CD8-positive, alpha-beta T cell (primary cell): ENCODE measurements at places on chromosomes 3 and 15.

- no peak for DNase-seq
These were observed 21.4 kb upstream of the LEO1 start for GRCh38 chr15:51992953-51993352.

DNA sequence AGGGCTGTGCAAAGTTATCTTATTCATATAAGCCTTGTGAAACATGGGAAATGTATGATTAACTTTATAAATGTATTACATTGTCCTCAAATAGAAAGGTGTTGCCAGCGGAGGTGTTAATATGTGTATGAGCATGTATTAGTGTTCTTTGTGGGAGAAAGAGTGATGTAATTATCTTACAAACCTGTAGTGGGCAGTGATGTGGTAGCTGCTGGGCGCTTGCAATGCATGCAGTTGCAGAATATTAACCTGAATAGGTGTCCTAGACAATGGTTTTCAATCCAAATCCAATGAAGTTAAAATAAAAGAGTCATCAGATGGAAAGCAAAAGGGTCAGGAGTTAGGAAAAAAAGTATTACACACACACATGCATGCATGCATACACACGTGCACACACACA is 881.3 kb upstream of the CADM2 start:
- no peak for DNase-seq

DNA sequence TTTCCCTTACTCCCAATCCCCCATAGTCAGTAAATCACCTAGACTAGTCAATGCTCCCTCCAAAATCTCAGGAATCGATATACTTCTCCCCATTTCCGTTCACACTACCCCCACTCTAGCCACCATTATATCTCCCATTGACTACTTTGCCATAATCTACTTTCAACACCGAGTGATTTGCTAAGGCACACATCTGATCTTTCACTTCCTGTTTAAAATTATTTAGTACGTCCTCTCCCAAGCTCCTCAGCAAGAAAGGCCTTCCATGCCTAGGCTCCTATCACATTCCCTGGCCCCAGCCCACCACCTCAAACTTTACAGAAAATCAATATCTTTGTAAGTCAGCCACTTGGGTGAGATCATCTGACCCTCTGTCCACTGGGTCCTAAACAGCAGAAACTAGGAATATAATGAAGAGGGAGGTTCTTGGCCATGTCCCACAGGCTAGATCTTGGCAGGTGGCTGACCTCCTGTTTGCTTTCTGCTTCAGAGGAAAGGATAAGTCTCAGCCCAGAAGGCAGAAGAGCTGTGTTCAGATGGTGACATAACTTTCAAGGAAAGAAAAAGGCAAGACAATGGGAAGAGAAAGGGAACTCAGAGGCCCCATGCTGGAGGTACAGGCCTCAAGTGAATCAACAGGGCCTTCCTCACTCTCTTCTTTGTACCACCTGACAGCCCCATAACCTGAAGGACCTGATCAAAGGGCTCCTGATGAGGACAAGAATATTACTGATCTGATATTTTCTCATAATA is 103.0 kb downstream of the RPL22L1 start:
- no peak for DNase-seq

DNA sequence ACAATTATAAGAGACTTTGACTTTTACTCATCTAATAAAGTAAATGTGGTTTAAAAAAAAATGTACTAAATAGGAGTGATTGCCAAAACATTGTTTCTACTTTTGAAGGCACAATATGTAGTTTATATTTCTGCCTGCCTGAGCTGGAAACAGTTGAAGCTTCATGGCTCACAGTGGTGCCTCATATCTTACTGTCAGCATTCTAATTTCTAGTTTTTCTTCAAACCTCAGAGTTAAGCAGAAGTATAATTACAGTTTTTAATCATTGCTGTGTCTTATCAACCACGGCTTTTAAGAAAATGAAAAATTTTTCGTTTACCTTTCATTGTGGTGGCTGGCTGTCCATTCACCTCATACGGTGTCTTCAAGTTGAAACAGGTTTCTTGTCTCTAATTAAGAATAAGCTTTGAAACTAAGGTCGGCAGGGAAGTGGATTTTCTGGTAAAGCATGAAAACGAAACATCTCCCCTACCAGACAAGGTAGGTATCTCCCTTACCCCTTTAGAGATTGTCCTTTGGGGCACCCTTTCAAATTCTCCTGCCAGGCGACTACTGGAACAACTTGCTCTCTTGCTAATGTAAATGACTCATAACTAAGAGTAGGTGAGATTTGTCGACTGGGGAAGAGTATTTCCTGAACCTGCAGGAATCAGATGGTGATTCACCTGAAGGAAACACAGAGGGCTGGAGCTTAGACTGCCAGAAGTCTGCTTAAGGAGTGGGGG is at the start of gene GPR87:
GPR87 (minus strand) TSS at position 554 of the 725 bp plus-strand sequence. CDS start 16,720 bp downstream, outside the sequence.
- no peak for DNase-seq

DNA sequence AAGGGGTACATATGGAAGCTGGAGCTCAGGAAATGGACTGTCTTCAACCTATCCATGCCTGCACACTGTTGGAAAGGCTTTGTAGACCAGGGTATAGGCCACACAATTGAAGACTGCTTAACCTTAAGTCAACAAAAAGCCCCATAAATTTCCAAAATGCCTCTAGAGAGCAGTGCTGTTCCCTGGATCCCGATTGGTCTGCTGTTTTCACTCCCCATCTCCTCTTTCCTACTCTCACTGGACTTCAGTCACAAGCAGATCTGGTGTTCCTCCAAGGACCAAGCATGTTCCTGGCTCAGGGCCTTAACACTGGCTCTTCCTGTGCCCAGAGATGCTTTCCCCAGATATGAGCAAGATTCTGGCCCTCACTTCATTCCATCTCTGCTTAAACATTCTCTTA is 22.8 kb upstream of the LRRC34 start:
- DNase-seq = no peak

DNA sequence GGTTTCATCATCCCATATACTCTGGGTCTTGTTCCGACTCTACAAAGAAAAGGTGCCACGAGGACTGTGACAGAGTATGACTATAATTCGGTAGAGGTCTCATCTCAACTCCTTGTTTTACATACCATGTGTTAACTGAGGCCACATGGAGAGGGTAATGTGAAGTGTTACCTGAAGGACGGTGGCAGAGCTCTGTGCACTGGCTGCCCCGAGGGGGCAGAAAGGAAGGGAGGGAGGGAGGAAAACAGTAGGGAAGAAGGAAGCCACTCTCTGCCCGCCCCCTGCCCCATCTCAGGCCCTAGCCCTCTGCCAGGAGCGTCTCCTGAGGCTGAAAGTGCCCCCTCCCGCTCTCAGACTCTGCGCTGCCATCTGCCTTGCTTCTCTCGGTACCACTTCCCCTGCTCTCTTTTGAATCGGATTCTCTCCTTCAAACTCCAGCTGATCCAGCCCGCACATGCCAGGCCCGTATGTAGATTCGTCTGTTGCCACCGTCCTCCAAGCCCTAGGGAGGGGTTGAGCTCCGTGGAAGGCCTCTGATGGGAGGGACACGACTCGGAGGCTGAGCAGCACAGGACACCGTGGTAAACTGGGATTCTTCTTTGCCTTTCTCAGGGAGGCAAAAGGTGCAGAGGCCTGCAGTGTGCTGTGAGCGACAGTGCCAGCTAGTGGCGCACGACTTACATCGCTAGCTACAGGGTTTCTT is 70.5 kb upstream of the ATP10A start:
- DNase-seq = peak; percentile 42

DNA sequence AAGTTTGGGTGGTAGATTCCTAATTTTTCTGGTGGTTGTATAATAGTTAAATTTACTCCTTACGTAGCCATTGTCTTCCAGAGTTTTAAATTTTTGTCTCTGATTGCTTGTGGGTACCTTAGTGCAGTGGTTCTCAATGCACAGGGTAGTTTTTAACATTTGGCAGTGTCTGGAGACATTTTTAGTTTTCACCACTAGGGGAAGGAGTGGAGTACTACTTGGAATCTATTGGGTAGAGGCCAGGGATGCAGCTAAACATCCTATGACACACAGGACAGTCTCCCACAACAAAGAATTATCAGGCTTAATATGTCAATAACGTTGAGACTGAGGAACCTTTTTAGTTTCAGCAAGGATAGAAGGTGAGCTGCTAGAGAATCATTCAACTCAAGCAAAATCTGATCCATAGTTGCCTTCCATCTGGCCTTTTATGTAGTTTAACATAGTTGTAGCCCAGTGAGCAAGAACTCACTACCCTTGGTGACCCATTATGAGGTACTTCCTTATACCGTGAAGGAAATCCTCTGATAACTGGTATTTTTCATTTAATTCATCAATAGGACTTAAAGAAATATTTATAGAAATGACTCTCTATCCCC is 8.6 kb upstream of the STX19 start:
- no peak for DNase-seq

DNA sequence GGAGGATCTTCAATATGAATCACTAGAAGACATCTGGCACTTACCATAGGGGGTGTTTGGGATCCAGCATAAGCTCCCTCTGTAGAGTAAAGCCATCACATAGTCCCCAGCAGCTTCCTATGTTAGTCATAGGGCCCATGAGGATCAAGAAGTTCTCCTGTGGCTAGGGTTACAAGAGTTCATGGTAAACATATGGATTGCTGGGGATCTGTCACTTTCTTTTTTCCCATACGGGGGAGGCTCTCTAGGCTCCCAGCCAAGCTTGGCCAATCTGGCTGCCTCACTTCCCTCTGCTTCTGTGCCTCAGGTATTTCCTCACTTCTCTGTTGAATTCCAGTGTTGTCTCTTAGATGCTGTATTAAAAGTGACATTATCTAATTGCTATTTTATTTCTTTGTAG is 597.9 kb downstream of the PDCD6IP start:
- no peak for DNase-seq
